Stimulated activated CD4-positive, alpha-beta T cell treated with anti-CD3 and anti-CD28 coated beads, Interleukin-1b, Interleukin-23, amount 100 ng/mL, for 1 hour (primary cell): ENCODE measurements at places on chromosomes 12 and 14.

DNA sequence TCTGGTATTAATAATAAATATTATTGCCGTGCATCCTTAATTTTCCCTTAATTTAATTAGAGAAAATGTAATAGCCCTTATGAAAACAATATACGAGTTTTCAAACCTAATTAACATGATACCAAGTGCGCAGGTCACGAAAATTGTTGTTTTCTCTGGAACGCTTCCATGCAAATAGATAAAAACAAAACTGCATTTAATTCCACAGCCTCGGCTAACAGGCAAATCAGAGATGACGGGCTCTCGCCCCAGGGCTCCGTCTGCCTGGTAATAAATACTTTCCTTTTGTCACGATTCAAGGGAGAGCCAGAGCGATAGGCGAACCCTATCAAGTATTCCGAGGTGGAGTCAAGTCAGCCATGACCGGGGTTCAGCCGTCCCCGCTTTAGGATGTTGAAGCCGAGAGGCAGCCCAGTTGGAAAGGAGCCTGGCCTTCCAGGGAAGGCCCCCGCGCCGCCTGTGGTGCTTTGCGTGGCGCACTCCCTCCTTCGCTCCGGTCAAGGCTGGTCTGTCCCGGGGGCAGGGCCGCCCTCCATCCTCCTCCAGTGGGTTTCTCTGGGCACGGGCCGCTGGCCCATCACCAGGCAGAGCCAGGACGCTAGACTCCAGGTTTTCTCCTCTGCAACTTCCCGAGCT is 137.8 kb upstream of the GSC start:
- no peak for DNase-seq

DNA sequence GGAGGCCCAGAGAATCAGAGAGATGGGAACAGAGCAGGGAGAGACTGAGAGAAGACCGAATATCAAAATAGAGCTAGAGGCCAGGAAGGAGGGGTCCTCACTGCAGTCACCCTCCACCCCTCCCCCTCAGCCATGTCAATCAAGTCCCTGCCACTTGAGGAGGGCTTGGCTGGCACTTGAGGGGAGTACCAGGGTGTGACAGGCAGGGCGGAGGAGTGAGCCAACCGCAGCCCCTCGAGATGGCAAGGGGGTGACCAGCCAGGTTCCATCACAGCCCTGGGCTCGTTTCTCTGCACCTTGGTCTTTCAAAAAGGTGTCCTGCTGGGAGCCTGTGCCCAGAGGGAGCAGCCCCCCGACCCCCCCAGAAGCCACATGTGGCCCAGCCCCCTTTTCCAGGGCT is 4.2 kb downstream of the AQP5 start:
- DNase-seq: no peak

GRCh38 chr12:132466241-132467201 is 23.4 kb upstream of the FBRSL1 start:
- DNase-seq: no peak

GRCh38 chr14:104708606-104709268 is 15.3 kb upstream of the ADSS1 start:
- DNase-seq: peak; percentile 60

GRCh38 chr12:30816742-30817465 is 62.2 kb upstream of the CAPRIN2 start:
- no peak for DNase-seq

DNA sequence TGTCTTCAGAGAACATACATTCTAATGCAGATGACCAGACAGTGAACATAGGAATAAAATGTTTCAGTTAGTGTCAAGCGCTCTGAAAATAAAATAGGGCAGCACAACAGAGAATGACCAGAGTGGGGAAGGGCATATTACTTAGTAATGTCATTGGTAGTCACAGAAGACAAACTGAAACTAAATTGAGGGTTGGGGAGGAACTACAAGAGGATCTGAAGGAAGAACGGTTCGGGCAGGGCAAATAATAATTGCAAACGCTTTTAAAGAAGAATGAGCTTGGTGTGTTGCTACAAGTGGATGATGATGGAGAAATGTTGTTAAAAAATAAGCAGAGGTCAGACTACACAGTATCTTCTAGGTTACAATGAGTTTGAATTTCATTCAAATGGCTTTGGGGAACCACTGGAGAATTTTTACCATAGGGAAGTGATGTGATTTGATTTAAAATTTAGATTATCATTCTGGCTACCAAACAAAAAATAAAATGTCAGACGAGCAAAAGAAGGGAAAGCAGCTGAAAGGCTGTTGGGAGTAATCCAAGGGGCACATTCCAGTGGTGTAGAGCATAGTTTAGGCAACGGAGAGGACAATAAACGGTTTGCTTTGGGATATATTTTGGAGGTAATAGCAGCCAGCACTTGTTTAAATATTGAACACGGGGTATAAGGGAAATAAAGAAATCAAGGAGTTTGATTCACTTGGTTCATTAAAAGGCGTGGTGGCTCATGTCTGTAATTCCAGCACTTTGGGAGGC is 56.3 kb upstream of the SLC6A13 start:
- DNase-seq: no peak

DNA sequence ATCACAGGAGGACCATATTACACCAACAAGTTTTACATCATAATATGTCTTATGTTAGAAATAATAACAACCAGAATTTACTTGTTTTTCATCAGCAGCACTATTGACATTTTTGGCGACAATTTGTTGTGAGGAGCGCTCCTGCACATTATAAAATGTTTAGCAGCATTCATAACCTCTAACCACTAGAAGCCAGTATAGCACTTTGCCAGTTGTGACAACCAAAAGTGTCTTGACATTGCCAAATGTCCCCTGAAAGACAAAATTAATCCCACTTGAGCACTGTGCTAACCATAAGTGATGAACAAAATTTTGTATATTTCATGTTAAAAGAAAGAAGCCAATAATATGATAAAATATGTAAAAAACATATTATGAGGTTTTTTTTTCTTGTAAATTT is 356.9 kb upstream of the LMO3 start:
- DNase-seq: no peak
